Activated CD8-positive, alpha-beta memory T cell treated with anti-CD3 and anti-CD28 coated beads, Interleukin-2, amount 10 ng/mL, durations not matched to agents 7 days and 5 days (primary cell): ENCODE measurements at places on chromosomes 5 and 9.

- no peak for DNase-seq
Measured at GRCh38 chr5:65113771-65114170, 345.0 kb downstream of the CWC27 start.

DNA sequence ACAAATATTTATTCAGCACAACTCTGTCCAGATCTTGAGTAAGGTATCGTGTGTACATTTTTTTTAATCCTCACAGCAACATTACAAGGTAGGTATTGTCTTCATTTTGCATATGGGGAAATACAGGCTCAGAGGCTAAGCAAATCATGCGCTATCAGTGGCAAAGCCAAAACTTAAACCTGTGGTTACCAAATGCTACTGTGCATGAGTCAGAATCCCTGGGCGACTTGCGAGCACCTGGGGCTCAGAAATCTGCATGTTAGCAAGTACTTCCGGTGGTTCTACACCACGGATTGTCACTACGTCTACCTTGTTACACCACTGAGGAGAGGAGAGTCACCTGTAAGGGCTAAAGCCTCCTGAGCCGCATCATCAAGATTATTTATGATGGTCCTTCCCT, 21.3 kb downstream of the C5orf58 start:
- peak; percentile 87 for DNase-seq

DNA sequence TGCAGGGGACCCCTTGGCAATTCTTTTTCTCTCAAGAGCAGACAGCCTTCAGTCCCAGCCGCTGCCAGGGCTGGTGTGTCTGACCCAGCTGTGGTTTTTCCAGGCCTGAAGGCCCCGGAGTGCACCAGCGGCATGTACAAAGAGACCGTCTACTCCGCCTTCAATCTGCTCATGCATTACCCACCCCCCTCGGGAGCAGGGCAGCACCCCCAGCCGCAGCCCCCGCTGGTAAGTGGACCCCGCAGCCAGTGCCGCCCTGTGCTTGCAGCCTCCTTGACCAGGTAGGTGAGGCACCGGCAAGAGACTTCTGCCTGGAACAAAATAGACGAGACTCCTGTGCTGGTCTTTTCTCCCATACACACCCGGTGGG, 1.3 kb downstream of the TCF7 start:
- DNase-seq = no peak

DNA sequence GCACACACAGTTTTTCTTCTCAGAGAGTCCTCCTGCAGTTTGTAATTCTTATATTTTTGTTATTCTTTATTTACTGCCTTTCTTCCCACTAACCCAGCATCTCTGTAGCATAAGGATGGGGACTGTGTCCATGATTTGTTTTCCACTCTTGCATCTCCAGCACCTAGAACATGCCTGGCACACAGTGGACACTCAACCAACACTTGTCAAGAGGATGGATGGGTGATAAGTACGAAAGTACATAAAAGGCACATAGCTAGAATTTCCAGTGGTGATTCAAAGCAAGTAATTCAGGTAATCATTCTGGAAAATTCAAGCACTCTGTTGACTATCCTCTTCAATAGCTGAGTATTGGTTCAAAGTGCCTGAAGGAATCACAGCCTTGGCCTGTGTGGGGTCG, 60.2 kb upstream of the TRIO start:
- no peak for DNase-seq

DNA sequence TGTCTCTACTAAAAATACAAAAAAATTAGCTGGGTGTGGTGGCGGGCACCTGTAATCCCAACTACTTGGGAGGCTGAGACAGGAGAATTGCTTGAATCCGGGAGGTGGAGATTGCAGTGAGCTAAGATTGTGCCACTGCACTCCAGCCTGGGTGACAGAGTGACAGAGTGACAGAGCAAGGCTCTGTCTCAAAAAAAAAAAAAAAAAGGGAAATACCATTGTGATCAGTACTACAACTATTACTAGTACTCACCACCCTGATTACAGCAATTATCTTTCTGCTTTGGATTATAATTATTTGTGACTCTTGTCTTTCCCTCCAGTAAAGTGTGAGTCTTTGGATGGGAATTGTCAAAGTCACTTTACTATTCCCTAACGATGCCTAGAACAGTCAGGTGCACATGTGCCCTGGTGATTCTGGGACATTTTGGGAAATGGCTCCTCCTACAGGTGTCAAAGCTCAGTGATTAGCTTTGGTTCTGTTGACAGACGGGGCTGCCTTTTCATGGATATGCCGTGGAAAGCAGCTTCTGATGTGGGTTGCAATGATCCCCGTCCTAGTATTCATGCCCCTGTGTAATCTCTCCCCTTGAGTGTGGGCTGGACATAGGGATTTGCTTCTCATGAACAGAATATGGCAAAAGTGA, 31.8 kb upstream of the FRRS1L start:
- no peak for DNase-seq

GRCh38 chr5:94503677-94504076, 114.7 kb downstream of the KIAA0825 start:
- no peak for DNase-seq

DNA sequence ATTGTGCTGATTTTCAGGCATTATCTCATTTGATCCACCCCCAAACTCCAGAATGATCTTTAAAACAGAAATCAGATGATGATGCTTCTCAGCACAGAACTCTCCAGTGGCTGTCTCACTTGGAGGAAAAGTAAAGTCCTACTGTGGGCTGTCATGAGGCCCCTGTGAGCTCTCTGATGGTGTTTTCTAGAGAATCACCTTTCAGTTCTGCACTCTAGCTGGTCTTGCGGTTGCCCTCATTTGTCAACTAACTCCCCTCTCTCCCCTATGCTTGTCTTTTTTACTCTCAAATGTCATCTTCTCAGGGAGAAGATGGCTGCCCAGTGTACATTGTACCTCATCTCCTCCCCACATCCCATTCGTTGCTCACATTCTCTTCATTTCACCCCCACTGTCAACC, 295.8 kb downstream of the MLLT3 start:
- DNase-seq = no peak

DNA sequence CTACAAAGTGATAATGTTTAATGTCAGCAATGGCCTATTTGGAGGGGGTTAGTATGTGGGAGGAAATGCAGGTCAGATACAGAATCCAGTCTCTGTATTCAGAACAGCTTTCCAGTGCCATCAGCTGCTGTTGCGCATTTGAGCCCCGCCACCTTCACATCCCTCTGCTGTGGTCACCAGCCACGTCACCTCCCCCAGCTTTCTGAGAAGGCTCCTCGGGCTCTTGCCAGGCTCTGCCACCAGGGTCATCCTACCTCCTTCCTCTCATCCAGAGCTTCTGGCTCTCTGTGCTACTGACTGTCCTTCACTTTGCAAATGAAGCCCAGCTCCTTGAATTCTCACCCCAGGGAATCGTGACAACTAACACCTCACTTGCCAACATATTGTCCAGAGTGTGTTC, 138.8 kb downstream of the PIK3R1 start:
- no peak for DNase-seq

DNA sequence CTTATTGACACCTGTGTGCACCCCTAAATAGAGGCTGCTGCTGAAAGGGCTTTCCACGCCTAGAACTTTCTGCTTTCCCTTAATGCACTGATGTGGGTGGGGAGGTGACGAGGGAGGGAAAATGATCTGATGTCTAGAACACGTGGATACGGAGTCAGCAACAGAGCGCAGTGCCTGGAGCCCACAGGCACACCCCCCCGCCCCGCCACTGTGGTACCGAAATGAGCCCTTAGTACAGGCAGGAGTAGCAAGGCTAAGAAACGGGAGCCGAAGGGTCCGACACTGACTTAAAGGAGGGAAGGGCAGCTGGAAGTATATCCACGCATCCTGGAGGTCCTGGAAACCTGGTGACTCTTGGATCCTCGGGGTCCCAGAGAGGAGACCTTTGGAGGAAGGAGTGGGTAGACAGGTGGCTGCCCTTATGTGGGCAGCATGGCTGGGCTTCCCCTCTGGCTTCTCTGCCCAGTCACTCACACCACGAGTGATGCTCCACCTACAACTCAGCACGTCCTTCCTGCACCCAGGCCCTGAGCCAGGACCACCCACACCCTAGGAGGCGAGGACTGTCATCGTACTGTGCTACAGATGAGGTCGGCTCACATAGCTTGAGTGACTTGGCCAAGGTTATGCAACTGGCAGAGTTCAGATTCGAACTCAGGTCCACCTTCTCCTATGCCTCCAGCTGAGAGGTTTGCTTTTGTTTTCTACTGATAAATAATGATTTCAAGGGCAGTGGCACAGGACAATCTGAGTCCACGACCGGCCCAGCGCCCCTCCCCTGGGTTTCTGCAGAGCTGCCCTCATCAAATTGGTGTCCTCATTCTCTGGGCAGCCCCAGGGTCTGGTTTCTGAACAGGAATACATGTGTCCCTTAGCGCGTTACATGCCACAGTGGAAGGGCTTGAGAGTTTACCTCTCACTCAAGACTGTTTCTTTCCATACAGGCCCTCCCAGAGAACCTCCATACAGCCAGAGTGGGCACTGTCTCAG, 4.7 kb upstream of the VAV2 start:
- DNase-seq = no peak

- DNase-seq = peak; percentile 64
Measured at GRCh38 chr9:37650873-37651768, at the start of gene FRMPD1. TSS of gene FRMPD1 (plus strand) at chr9:37650954. CDS start at chr9:37692642, 41,688 bp downstream.

DNA sequence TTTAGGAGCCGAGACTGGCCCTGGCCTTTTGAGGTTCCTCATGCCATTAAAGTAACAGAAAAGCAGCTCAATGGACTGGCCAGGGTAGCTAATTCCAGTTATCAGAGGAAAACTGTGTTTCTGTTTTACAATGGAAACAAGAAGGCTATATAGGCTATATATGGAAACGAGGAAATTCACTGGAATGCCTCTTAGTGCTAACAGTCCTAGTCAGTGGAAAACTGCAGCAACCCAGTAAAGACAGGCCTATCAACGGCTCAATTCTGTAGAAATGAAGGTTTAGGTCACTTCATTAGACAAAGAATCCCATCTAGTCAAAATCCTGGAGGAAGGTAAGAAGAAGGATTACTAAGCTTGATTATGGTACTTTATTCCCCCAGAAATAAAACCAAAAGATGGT, 3.2 kb upstream of the TICAM2 start:
- DNase-seq = no peak

- DNase-seq = no peak
Measured at GRCh38 chr5:114101153-114101552, 260.7 kb upstream of the KCNN2 start.

GRCh38 chr5:88304356-88304755, 35.7 kb upstream of the TMEM161B start:
- no peak for DNase-seq

- no peak for DNase-seq
Measured at GRCh38 chr5:53337827-53338226, 142.6 kb upstream of the FST start.

GRCh38 chr9:123609844-123610243, 253.8 kb downstream of the CRB2 start:
- DNase-seq = peak; percentile 9

GRCh38 chr5:106311230-106311915, 1359.4 kb downstream of the EFNA5 start:
- DNase-seq = no peak

- DNase-seq = no peak
Measured at GRCh38 chr9:31089549-31090221, 1294.8 kb upstream of the ACO1 start.

- DNase-seq = no peak
Measured at GRCh38 chr5:128498844-128499455, 39.1 kb downstream of the FBN2 start.

- peak; percentile 35 for DNase-seq
Measured at GRCh38 chr5:638501-639252, 26.5 kb downstream of the CEP72 start.
